ENCODE measurements at places on chromosomes 3 and 15.

DNA sequence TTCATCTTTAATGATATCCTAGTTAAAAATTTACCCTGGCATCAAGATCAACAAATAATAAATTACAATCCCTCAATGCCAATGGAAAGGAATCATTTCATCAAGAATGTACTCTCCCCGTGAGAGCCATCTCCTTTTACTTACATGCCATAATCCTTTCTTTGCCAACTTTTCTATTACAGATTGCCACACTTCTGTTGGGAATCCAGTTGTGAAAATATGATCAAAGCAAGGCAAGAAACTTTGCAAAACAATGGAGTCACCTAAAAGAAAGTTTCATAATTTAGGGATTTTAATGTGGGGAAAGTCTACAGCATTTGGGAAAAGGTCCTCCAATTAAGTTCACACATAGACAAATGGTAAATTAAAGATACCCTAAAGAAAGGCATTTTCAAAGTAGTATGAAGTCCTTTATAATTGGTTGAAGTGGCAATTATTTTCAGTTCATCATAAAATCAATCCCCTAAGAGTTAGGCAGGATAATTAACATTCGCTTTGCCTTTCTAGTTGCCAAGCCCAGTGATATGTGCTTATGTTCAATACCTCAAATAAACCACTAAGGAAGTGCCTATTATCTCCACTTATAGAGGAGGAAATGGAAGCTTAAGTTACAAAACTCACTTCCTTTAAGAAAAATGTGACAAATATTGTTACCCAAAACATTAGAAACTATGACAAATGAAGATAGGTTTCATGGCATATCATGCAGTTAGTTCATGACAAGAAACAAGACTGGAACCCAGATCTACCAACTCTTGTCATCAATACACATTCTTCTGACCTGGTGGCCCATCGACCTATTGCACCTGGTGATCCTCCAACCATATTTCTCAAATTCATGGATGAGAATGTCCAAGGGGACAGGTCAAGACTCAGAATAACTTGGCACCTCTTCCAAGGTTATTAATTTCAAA is 49.1 kb downstream of the TRANK1 start:
- no peak for DNase-seq

GRCh38 chr15:28107904-28108275 is 8.8 kb upstream of the OCA2 start:
- DNase-seq, result no peak

GRCh38 chr15:50184863-50185504 is 3.0 kb downstream of the SLC27A2 start:
- DNase-seq, result no peak

- DNase-seq, result peak; percentile 86
Measured at GRCh38 chr15:66946578-66947164, 118.7 kb upstream of the SMAD3 start.

GRCh38 chr15:38638811-38639210 is 74.2 kb upstream of the RASGRP1 start:
- DNase-seq, result no peak

- peak; percentile 71 for DNase-seq
Measured at GRCh38 chr3:143241481-143241951, 121.9 kb downstream of the CHST2 start.

DNA sequence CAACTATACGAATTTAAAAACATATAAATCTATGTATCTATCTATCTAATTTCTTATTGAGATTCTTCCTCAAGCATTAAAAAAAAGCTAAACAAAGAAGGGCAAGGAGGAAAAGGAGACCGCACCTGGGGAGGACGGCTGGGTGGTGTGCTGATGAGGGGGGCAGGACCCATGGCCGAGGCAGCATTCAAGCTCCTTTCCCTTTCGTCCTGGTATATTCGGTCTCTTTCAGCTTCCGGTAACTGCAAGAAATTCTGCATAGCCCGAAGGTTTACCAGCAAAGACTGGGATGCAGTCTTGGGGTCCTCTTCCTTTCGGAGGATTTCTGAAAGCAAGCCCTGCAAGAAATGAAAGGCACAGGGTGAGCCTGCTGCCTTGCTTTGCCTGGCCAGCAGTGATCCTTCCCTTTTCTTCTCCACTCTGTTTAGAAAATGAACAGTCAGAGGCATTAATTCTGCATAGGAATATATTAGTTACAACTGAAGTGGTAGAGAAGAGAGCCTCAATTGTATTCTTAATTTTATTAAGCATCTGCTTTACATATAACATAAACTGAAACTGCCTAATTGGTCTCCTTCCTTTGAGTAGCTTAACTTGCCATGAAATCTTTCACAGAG is 38.8 kb downstream of the SATB1 start:
- DNase-seq, result no peak

- no peak for DNase-seq
Measured at GRCh38 chr3:133490468-133491351, 82.8 kb upstream of the CDV3 start.

DNA sequence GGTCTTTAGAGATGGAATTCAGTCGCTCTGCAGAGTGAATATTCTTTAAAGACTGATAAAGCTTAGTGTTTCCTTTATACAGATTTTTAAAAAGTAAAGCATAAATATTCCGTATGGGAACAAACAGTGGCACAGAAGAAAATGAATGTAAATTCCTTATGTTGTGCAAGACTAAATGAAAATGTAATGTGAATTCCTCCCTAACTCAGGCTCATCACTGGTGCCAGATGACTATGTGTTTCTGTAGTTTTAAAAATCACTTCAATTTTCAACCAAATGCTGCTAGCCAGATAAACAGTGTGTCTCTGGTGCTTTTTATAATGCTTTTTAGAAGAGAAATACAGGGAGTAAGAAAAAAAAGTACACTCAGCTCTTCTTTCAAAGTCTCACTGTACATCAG is 154.8 kb upstream of the SNTN start:
- DNase-seq, result no peak

GRCh38 chr15:95417761-95418160 is 912.7 kb upstream of the NR2F2 start:
- DNase-seq, result no peak

DNA sequence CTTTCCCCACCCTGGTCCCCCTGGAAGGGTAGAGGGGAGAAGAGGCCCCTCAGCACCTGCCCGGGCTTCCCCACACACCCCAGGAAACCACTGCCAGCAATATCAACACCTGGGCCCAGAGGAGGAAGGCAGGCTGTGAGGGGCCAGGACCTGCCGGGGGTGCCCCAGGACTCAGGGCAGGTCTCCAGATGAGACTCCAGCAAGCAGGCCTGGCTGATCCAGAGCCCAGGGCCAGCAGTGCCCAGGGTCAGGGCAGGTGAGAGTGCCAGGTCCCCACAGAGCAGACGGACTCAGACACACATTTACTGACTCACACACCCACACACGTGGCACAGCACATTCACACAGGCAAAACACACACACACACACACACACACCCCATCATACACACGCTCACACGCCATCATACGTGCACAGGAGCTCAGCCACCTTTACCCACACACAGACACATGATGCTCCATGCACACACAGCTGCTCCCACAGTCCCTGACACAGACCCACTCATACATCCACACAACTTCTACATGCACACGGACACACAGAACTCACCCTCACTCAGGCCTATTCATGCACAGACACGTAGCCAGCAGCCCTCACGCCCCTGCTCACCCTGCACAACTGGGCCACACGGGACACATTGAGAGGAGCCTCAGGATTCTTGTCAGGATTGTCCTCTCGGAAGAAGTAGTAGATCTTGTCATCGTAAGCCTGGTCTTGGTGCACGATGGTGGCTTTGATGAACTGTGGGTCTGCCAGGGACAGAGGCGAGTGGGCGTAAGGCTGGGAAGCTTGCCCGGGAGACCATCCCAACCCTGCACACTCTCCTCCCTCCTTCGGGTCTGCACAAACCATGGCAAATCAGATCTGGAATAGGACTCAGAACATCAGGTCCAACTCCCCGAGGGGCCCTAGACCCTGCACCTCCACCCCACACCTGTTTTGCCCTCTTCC is 17.5 kb downstream of the SEMA7A start:
- DNase-seq, result no peak

GRCh38 chr3:170780955-170781354 is 89.0 kb downstream of the RPL22L1 start:
- DNase-seq, result no peak

DNA sequence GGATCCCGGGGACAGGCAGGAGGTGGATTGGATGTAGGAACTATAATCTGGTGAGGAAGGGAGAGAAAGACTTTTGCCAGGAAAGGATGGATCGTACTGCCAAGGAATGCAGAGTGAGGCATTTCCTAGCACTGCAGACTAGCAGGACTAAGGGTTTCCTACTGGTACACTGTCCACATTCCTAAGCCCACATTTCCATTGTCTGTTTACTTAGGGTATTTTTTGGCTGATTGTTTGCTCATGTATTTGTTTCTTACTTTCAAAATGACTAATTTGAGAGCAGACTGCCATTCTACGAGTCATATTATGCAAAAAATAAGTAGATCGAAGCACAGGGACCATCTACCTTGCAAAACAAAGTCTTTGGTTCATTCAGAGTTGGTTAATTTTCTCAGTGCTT is 1029.5 kb upstream of the NR2F2 start:
- DNase-seq, result peak; percentile 73

DNA sequence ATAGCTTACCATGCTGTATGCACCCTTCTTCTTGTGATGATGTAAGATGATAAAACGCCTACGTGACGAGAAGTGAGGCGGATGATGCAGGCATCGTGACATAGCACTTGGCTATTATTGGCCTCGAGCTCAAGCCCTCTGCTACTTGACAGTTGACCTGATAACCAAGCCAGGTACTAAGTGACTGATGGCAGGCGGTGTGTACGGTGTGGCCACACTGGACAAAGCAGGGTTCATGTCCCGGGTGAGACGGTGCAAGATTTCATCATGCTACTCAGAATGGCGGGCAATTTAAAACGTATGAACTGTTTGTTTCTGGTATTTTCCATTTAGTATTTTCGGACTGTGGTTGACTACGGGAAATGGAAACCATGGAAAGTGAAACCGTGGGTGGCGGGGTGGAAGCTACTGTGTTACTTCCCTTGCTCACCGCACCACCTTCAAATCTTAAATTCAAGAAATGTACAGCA is 57.7 kb downstream of the SLC12A8 start:
- DNase-seq, result no peak

GRCh38 chr15:47437491-47437890 is 279.8 kb upstream of the SEMA6D start:
- no peak for DNase-seq

GRCh38 chr3:126523745-126524428 is at the start of gene CHST13:
TSS of gene CHST13 (plus strand) at chr3:126524155. CDS start at chr3:126524333, 178 bp downstream.
- DNase-seq, result peak; percentile 68

GRCh38 chr3:42129014-42129953 is 38.1 kb downstream of the TRAK1 start:
- no peak for DNase-seq

Data from GM03348 (cell line).